ENCODE measurements at places on chromosomes 1 and 21.

DNA sequence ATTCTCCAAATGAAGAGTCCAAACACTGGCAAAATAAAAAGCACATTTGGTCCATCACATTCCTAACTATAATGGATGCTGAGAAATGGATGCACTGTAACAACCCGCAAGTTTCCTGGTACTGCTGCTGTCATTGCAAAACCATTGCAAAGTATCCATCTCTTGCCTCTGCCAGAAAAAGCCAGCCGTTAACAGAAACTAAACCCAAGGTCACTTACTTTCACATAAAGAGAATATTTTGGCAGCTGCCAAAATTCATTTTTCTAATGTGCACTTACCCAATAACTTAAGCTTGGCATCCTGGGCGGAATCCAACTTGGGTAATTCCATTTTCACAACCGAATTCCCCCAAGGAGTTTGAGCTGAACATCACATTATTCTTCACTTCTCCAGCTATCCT is 77.0 kb upstream of the LRRC8D start:
- DNase-seq = no peak

DNA sequence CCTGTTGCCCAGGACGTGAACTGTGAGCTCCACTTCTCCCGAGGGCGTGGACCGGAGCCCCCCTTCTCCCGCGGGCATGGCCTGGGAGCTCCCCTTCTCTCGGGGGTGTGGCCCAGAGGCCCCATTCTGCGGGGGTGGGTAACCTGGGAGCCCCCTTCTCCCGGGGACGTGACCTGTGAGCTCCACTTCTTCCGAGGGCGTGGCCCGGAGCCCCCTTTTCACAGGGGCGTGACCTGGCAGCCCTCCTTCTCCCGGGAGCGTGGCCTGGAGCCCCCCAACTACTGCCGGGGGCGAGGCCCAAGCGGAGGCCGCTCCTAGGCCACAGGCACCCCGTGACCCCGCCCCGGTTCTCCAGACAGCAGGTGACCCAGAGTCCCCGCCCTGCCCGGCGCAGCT is 320 bp downstream of the C1orf174 start:
- no peak for DNase-seq

DNA sequence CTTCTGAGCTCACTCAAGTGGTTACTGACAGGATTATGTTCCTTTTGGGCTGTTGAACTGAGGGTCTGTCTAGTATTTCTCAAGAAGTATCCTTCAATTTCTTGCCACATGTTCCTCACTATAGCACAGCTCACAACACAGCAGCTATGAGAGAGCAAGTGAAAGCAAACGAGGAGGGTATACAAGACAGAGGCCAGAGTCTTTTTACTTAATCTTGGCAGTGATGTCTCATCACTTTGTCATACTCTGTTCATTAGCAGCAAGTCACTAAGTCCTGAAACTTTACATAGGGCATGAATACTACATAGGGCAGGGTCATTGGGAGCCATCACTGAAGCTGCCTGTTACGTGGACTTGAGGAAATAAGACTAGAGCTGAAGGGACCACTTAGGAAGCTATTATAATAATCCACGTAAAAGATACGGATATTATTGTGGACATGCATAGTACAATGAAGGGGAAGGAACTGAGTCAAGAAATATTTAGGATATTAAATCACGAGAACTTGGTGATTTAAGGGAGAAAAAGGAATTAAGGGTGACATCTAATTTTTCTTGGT is 63.7 kb downstream of the SLC30A7 start:
- DNase-seq = no peak

DNA sequence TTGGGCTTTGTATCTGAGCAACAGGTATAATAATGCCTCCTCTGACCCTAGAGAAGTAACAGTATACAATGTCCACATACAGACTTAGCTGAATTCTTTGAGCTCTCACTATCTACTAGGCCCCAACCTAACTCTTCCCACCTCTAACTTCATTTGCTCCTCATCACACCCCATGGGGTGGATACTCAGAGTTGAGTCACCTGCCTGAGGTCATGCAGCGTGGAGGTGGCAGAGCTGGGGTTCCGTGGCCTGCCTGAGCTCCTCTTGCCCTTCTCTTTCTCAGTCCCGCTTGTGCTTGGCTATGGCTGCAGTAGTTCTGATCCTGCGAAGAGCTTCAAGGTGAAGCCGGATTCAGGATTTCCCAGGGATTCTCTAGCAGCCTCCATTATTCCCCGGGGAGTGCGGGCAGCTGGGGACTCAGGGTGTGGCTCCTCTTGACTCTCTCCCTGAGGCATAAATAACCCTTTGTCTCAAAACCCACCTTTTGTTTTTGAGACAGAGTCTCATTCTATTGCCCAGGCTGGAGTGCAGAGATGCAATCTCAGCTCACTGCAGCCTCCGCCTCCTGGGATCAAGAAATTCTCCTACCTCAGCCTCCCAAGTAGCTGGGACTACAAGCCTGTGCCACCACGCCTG is 29.9 kb upstream of the ACTL8 start:
- DNase-seq = no peak

DNA sequence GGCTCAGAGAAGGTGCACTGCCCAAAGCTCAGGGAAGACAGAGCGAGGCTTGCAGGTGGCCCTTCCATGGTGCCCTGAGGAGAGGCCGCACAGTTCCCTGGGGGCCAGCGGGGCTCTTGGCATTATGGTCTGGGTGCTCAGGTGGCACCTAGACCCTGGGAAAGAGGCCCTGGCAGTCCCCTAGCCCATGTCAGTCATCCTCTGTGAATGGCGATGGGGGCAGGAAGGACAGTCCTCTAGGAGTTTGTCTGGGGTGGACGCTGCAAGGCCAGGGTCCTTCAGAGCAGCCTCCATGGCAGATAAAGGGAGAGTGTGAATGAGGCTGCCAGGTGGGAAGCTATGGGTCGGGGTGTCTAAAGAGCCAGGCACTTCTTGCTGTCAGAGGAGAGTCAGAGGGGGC is 345.9 kb upstream of the VAMP3 start:
- no peak for DNase-seq

DNA sequence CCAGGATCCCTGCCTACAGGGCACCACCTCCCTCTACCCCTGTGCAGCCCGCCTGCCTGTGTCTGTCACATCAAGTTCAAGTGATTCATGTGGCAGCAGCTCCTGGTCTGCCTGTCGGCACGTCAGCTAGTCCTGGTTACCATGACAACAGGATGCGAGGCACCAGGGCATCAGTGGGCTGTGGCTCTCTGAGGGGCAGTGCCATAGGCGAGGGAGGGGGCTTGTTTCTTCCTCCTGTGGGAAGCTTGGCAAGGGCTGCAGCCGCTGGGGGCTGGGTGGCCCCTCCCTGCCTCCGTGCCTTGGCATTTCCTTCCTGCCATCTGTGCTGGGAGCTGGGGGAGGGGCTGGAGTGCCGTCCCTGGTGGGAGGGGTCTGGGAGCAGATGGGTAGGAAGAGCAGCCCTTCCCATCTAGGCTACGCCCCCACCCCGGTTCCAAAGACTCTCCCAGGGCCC is 43.1 kb downstream of the FOXO6 start:
- DNase-seq = peak; percentile 100

DNA sequence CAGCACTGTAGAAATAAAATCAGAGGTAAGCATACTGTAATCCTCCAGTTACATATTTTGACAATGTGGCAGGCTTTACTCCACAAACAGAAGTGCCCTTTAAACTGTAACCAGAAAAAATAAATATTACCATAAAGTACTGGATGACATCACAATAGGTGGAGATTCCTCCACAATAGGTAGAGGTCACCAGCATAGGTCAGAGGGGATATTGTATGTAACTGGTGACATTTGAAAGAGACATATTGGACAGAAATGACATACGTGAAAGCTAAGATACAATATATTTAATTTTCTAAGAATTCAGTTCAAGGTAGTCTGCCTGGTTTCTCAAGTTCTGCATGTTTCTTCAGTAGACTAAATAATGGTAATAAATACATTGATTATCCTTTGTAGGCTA is at the start of gene ASB17:
Gene ASB17, minus strand, starts transcription at position 101 of the 400 bp plus-strand sequence. CDS start 113 bp downstream, outside the sequence.
- no peak for DNase-seq
